Progenitor cell of endocrine pancreas (in vitro differentiated cells): ENCODE measurements at places on chromosomes 1 and 21.

GRCh38 chr1:104468282-104468681 is 718.6 kb downstream of the AMY1C start:
- DNase-seq: no peak
- H3K4me3 ChIP-seq: no peak overlapping the region
- H3K27me3 ChIP-seq: no peaks in the 10 kb centered on the region

DNA sequence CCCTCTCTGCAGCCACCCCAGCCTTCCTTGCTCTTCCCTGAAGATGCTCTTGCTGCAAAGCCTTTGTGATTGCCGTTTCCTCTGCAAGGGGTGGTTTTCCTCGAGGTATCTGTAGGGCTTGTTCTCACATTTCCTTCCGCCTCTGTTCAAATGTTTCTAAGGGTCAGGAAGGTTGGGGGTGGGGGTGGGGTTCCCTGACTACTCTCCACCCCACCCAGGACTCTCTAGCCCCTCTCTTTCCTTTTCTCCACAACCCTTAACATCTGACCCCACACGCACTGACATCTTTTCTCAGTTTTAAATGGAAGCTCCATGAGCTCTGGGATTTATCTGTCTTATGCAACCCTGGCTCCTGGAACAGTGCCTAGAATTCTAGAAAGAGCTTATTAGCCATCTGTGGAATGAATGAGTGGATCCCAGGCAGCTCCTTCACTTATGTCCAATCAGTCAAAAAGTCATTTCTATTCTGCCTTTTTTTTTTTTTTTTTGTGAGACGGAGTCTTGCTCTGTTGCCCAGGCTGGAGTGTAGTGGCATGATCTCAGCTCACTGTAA is 27.3 kb upstream of the ZNF362 start:
- peaks cover 5% of the 10 kb centered on the region for H3K27me3 ChIP-seq
- H3K4me1 ChIP-seq: peaks cover 7% of the 10 kb centered on the region
- H3K36me3 ChIP-seq: no peaks in the 10 kb centered on the region
- no peak overlapping the region for H3K27ac ChIP-seq

- no peak for DNase-seq
- peaks cover 17% of the 10 kb centered on the region for H3K4me1 ChIP-seq
- peaks cover 11% of the 10 kb centered on the region for H3K36me3 ChIP-seq
- peak overlapping the region; percentile 91 for H3K27ac ChIP-seq
- no peaks in the 10 kb centered on the region for H3K27me3 ChIP-seq
- no peak overlapping the region for H3K4me3 ChIP-seq
Observed at GRCh38 chr1:27542463-27543273, 52.7 kb upstream of the WASF2 start.

- H3K27ac ChIP-seq: no peak overlapping the region
- no peaks in the 10 kb centered on the region for H3K36me3 ChIP-seq
- H3K27me3 ChIP-seq: peaks cover 6% of the 10 kb centered on the region
- no peak for DNase-seq
Observed at GRCh38 chr1:48654606-48655210, 122.0 kb downstream of the BEND5 start.

DNA sequence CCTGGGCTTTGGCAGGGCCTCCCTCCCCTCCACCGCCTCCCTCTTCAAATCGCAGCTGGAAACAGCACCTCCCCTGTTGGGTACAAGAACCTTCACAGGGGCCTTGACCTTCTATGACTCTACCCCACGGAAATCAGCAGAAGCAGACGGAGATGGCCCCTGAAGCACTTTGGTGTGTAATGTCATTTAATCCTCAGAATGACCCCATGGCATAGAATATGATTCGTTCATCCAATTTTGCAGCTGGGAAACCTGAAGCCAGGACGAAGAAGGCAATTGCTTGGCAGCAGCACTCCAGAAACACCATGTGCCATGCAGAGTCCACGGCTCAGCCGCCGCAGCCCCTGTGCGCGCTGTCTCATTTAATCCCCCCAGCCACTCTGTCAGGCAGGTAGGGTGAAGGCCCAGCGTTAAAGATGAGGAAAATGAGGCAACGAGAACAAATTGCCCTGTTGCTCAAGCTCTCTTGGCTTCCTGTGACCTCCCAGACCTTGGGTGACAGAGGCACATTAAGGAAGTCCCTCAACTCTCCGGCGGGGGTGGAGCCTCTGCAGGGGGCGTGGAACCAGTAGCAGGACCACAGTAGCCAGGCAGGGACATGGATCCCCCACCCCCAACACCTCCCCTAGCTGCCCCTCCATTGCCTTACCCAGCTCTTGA is 25.8 kb upstream of the LAPTM5 start:
- H3K4me1 ChIP-seq: peaks cover 15% of the 10 kb centered on the region
- DNase-seq: no peak
- H3K27me3 ChIP-seq: peaks cover 24% of the 10 kb centered on the region
- no peaks in the 10 kb centered on the region for H3K36me3 ChIP-seq
- H3K27ac ChIP-seq: no peak overlapping the region
- H3K4me3 ChIP-seq: no peak overlapping the region

- H3K27me3 ChIP-seq: peaks cover 26% of the 10 kb centered on the region
- no peaks in the 10 kb centered on the region for H3K36me3 ChIP-seq
- no peak overlapping the region for H3K4me3 ChIP-seq
- no peak overlapping the region for H3K27ac ChIP-seq
- DNase-seq: peak; percentile 25
- H3K4me1 ChIP-seq: no peaks in the 10 kb centered on the region
Observed at GRCh38 chr1:12078938-12079861, 16.1 kb downstream of the TNFRSF8 start.

- peaks cover 5% of the 10 kb centered on the region for H3K36me3 ChIP-seq
- peak overlapping the region; percentile 83 for H3K4me3 ChIP-seq
- peak overlapping the region; percentile 81 for H3K27ac ChIP-seq
- peaks cover 18% of the 10 kb centered on the region for H3K4me1 ChIP-seq
- no peak for DNase-seq
- H3K27me3 ChIP-seq: peaks cover 54% of the 10 kb centered on the region
Observed at GRCh38 chr1:55040083-55040932, 960 bp downstream of the PCSK9 start.

DNA sequence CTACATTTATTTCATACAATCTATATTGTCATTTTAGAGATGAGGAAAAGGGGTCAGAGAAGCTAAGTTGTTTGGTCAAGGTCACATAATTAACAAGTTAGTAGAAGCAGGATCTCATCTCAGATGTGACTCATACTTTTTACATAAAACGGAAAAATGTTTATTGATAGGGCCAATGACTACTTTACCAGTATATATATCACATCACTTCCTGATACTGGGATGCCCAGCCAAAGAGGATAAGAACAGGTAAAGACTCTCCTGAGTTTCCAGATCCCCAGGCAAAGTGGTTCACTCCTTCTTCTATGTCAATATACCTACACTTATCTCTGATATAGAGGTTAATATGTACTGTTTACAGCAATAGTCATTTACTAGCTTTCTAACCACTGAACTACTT is 21.0 kb downstream of the YIPF1 start:
- peaks cover 13% of the 10 kb centered on the region for H3K36me3 ChIP-seq
- H3K27me3 ChIP-seq: no peaks in the 10 kb centered on the region
- H3K27ac ChIP-seq: no peak overlapping the region
- H3K4me1 ChIP-seq: no peaks in the 10 kb centered on the region

DNA sequence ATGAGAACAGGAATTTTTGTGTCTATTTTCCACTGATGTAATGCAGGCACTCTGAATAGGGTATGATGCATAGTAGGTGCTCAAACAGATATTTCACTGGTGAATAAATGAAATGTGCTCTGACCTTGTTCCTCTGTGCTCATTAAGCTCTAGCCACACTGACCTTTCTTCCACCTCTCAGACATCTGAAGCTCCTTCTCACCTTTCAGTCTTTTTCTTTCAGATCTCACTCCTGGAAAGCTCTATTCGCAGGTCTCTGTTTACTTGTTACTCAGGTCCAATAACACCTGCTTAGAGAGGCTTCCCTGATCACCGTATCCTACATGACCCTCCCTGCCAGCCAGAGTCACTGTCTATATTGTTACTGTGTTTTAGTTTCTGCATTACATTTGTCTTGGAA is 59.2 kb upstream of the IVNS1ABP start:
- H3K4me3 ChIP-seq: no peak overlapping the region
- no peak for DNase-seq
- no peaks in the 10 kb centered on the region for H3K4me1 ChIP-seq
- H3K27me3 ChIP-seq: no peaks in the 10 kb centered on the region

- no peaks in the 10 kb centered on the region for H3K4me1 ChIP-seq
- DNase-seq: no peak
- no peaks in the 10 kb centered on the region for H3K36me3 ChIP-seq
- no peak overlapping the region for H3K4me3 ChIP-seq
- no peak overlapping the region for H3K27ac ChIP-seq
- H3K27me3 ChIP-seq: peaks cover 10% of the 10 kb centered on the region
Observed at GRCh38 chr1:112063781-112064728, 74.6 kb upstream of the KCND3 start.

DNA sequence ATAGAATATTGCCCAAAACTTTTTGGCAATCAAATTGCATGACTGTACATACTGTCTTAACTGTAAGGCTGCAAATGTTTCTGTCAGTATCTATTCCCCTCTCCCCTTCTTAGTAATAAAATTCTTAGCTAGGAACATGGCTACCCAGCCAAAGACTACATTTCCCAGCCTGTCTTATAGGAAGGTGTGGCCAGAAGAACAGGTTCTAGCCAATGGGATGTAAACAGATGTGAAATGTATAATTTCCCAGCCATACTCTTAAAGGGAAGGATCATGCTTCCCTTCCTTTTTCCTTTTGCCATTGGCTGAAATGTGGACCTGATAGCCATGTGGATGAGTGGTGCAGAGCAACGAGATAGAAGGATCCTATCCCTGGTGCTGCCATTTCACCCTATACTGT is 7.0 kb upstream of the HIVEP3 start:
- H3K36me3 ChIP-seq: no peaks in the 10 kb centered on the region
- H3K27ac ChIP-seq: no peak overlapping the region
- peaks cover 14% of the 10 kb centered on the region for H3K4me1 ChIP-seq
- no peak overlapping the region for H3K4me3 ChIP-seq

DNA sequence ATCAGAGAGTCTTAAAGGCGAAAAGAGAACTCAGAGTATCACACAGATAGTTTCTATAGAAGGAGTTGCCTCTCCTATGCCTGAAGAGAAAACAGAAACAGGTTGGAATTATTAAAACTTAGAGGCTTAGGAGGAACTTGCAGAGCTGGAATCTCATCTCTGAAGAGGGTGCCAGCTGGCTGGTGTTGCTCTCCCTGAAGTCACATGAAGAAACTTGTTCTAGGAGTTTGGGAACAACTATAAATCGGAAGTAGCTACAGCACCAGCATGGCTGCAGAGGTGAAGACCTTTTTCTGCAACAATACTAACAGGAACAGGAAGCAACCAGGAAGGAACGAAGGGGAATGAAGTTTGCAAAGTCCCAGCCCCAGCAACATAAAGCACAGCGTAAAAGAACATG is 35.8 kb downstream of the FMO3 start:
- H3K4me1 ChIP-seq: peaks cover 5% of the 10 kb centered on the region
- H3K27me3 ChIP-seq: no peaks in the 10 kb centered on the region
- no peak overlapping the region for H3K4me3 ChIP-seq
